Activated T-cell treated with anti-CD3 and anti-CD28 coated beads for 48 hours (primary cell): ENCODE measurements at places on chromosomes 6 and 20.

DNA sequence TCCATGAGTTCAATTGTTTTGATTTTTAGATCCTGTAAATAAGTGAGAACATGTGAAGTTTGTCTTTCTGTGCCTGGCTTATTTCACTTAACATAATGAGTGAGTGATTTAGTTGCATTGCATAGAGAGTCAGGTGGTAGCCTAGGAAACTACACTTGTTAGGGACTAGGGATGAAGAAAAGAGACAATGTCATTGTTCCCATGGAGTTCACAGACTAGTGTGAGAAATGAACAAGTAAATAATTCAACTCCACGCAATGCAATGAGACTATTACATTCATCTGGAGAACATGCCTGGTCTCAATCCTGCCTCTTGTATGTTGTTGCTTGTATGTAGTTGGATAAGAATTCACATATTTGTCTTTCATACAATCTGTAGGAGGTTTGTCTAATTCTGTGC, 76.3 kb upstream of the B3GAT2 start:
- no peak for DNase-seq

DNA sequence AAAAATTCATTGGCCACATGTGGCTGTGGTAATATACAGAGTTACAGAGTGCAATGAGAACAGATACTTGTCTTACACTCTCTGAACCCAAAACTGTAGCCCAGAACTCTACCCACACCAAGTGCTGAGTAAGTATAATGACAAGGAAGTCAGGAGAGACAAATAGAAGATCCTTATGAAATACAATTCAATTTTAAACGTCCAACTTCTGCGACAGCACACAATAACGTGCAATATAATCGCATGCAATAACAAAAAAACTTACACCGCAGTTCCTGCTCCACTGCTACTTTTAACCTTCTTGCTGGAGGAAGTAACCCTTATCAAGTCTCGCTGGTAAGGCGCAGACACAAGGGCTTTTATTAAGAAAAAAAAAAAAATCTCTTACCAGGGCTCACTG, 881 bp downstream of the SFT2D1 start:
- DNase-seq: no peak

GRCh38 chr6:149233056-149233715, 84.3 kb upstream of the TAB2 start:
- peak; percentile 56 for DNase-seq

- DNase-seq: no peak
Observed at GRCh38 chr6:37628611-37629320, 68.9 kb downstream of the MDGA1 start.

GRCh38 chr6:167094436-167094819, 28.5 kb upstream of the CCR6 start:
- no peak for DNase-seq

- DNase-seq: no peak
Observed at GRCh38 chr20:416950-417800, 9.1 kb downstream of the RBCK1 start.

GRCh38 chr6:163419413-163420288, 5.1 kb downstream of the QKI start:
- no peak for DNase-seq

- DNase-seq: no peak
Observed at GRCh38 chr6:139872665-139873064, 498.2 kb upstream of the CITED2 start.

DNA sequence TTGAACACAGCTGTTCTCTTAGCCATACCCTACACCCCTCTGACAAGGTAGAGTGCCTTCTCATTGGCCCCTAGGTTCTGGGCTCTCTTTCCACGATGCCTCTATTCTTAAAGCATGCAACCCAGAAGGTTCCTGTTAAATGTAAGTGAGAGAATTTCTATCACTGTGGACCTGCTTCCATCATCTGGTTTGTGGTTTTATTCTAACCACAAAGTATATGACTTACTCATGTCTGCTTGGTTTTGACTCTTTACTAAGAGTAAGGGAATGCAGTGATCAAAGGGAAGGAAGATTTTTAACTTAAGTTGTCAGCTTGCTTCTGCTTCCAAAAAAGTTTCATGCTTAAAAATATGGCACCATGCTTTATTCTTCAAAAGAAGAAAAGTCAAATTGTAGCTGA, 80.2 kb downstream of the ANKEF1 start:
- no peak for DNase-seq

DNA sequence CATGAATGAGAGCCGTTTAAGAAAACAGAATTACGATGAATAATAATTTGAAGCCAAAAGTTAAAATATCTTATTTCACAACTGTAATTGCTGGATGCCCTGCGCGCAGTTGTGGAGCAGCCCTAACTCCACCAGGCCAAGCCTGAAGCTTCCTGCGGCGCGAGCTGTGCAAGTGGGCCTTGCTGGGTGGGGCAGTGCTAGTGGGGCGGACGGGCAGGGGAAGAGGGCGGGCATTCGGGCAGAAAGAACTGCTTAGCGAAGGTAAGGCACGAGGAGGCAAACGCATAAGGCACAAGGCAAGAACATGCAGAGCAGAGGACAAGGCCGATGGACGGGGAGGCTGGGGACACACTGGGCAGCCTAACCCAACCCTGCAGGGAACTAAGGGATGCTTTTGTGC, 2.3 kb downstream of the HLA-DQB2 start:
- no peak for DNase-seq

- DNase-seq: no peak
Observed at GRCh38 chr6:140043762-140044378, 669.4 kb upstream of the CITED2 start.

- DNase-seq: no peak
Observed at GRCh38 chr6:166440106-166440505, 57.4 kb upstream of the MPC1 start.

- no peak for DNase-seq
Observed at GRCh38 chr6:168620578-168620977, 179.6 kb downstream of the SMOC2 start.

- no peak for DNase-seq
Observed at GRCh38 chr6:151141685-151142084, 98.1 kb upstream of the AKAP12 start.

DNA sequence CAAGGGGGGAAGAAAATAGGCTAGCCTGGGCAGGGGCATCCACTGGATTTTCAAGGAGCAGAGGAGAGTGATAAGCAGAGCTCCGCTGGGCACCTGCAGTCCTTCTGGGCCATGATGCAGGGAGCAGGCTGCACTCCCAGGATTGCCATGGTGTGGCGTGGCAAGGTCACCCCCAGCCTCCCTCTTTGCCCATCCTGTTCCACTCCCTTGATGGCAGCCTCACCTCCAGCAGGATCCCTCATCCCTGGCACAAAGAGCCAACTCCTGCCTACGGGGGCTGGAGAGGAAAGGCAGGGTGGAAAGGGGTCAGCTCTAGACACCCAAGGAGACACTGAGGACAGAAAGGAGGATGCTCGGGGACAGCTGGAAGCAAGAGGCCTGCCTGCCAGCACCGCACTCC, 22.4 kb upstream of the MYMX start:
- no peak for DNase-seq

DNA sequence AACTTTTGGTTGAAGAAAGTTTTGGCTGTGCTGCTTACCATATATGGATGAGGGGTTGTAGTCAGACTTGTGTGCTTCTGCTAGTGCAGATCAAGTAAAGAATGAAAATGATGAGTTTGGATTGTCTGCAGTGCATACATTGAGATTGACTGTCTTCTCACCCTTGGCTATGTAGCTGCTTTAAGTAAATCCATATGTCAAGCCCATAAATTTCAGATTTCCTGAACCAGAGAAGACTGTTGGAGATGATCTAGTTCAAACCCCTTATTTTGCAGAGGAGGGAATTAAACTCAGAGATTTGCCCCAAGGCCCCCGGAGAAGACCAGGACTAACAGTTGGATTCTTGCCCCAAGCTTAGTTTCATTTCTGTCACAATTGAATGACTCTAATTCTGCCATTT, 67.2 kb downstream of the PKIB start:
- DNase-seq: no peak

DNA sequence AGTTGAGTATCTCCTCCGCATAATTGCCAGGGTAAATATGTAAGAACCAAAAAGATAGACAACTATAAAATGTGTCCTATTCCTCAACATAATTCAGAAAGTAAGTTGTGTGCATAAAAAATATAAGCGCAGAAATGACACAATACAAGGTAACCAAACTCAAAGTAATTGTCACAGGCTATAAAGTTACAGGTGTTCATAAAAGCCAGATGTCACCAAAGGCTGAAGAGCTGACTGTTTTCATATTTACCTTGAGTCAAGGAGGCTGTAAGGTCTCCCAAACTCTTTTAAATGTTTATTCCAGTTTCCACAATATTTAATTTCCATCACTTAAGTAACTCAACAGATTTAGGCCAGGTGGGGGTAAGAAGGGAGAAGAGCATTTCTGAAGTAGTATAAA, 192.2 kb upstream of the MARCKS start:
- DNase-seq: no peak

GRCh38 chr20:41140226-41141133, 3.1 kb downstream of the PLCG1 start:
- no peak for DNase-seq

- DNase-seq: no peak
Observed at GRCh38 chr6:22513667-22514066, 55.7 kb upstream of the HDGFL1 start.

DNA sequence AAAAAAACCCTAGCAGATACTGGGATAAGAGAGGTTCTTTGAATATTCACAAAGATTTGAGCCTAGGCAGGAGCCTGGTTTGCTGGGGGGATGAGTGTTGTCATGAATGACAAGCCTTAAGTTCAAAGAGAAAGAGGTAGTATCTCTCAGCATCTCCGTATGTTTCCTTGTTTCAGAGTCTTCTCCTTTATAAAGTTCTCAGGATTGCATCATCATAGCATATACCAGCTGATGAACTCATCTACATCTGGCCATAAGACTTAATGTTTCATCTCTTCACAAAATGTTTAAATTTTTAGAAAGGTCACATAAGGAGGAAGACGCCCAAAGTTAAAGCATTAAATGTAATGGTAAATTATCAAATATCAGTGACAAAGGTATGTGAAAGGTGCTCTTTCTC, 17.1 kb downstream of the DEFB114 start:
- DNase-seq: no peak

DNA sequence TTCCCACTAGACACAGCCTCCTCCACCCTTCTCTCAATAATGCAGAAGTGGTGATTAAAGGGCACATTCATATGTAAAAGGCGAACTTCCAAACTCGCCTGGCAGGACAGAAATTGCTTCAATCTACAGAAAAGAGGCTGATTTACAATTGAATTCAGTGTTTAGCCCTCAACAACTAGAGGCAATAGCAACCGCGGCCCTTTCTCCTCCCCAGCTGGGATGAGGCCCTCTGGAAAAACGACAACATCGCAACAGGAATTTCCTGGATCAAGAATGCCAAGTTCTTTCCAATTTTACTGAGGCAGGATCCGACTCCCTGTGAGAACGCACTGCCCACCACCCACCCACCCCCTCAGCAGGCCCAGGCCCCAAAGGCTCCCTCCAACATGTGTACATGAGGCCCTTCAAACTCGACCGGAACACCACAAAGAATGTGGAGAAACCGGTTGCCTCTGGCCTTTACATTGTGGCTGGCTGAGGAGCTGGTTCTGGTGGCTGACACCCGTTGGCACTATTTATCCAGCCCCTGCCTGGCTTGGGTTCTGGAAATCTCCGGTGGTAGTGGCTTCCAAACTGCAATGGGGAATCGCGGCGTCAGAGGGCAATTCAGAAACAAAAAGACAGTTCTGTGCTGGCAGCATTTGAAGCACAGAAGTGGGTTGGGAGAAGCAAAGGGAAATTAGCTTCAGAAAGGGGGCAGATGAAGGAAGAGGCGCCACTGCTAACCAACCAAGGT, 36.8 kb downstream of the ZMYND8 start:
- no peak for DNase-seq

DNA sequence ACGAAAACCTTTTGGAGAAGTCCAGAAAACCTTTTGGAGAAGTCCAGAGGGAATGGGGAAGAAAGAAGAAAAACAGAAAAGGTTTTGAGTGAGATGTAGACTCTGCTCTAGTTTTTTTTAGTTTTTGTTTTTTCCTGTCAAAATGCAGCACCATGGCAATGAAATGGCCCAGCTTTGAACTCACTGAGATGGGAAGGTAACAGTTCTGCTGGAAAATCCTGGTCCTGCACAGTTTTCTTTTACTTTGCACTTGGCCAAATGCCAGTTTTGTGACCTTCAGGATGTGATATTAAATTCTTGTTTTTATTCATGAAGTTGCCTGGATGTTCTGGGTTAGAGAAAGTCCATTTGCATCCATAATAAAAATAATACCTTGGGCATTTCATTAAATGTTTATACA, 145.7 kb downstream of the CFAP61 start:
- DNase-seq: no peak

GRCh38 chr6:87798393-87799278, 96.6 kb upstream of the AKIRIN2 start:
- no peak for DNase-seq
